ENCODE measurements at places on chromosomes 2 and 18. TPM values are rescaled to one million over a fixed set of nuclear protein-coding genes. Genes with fewer than 3 reads are reported as not detected.

Gene MBP
- polyA plus RNA-seq: 81.0 TPM

- peaks cover 9% of the 10 kb centered on the region for H3K36me3 ChIP-seq
- DNase-seq: no peak
- no peak overlapping the region for H3K4me3 ChIP-seq
- no peak overlapping the region for H3K27ac ChIP-seq
- no peaks in the 10 kb centered on the region for H3K27me3 ChIP-seq
- peaks cover 6% of the 10 kb centered on the region for H3K4me1 ChIP-seq
These were observed 92.4 kb upstream of the ZFP36L2 start for GRCh38 chr2:43318791-43319190.

Gene DNAH7
- not detected for polyA plus RNA-seq

DNA sequence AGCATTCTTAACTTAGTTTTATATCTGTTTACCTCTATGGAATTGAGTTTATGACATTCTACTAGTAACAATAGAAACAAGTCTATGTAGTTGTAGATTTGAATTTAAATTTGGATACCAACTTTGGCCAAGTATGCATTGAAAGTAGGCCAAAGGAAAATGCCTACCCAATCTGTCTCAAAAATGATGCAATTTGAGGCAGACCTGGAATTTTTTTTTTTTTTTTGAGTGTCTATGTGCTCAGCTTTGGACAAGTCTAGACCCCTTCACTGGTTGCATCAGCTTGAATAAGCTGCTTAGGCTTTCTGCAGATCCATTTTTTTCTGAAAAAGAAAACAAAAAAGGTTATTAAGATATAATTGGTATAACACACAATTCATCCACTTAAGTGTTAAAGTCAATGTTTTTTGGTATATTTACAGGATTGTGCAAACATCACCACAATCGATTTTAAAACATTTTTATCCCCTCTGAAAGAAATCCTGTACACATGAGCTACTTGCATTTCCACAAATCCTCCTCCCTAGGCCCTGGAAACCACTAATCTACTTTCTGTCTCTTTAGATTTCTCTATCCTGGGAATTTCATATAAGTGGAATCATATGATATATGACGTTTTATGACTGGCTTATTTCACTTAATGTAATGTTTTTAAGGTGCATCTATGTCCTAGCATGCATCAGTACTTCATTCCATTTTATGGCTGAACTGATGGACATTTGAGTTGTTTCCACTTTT is 185.1 kb upstream of the CCDC68 start:
- no peak overlapping the region for H3K27ac ChIP-seq
- no peaks in the 10 kb centered on the region for H3K36me3 ChIP-seq
- H3K27me3 ChIP-seq: no peaks in the 10 kb centered on the region
- H3K4me3 ChIP-seq: no peak overlapping the region
- no peaks in the 10 kb centered on the region for H3K4me1 ChIP-seq

- H3K4me1 ChIP-seq: no peaks in the 10 kb centered on the region
- H3K27me3 ChIP-seq: no peaks in the 10 kb centered on the region
- DNase-seq: no peak
- H3K4me3 ChIP-seq: no peak overlapping the region
These were observed 28.2 kb downstream of the BOK start for GRCh38 chr2:241586564-241587264.

GRCh38 chr18:47265197-47265596 is 13.7 kb upstream of the SKOR2 start:
- H3K36me3 ChIP-seq: no peaks in the 10 kb centered on the region
- H3K27me3 ChIP-seq: peaks cover 37% of the 10 kb centered on the region
- no peak for DNase-seq
- H3K4me3 ChIP-seq: no peak overlapping the region
- no peaks in the 10 kb centered on the region for H3K4me1 ChIP-seq
- H3K27ac ChIP-seq: no peak overlapping the region

GRCh38 chr18:69215161-69215560 is 185.5 kb upstream of the DOK6 start:
- DNase-seq: no peak
- no peak overlapping the region for H3K27ac ChIP-seq
- no peaks in the 10 kb centered on the region for H3K4me1 ChIP-seq
- no peak overlapping the region for H3K4me3 ChIP-seq
- no peaks in the 10 kb centered on the region for H3K27me3 ChIP-seq

DNA sequence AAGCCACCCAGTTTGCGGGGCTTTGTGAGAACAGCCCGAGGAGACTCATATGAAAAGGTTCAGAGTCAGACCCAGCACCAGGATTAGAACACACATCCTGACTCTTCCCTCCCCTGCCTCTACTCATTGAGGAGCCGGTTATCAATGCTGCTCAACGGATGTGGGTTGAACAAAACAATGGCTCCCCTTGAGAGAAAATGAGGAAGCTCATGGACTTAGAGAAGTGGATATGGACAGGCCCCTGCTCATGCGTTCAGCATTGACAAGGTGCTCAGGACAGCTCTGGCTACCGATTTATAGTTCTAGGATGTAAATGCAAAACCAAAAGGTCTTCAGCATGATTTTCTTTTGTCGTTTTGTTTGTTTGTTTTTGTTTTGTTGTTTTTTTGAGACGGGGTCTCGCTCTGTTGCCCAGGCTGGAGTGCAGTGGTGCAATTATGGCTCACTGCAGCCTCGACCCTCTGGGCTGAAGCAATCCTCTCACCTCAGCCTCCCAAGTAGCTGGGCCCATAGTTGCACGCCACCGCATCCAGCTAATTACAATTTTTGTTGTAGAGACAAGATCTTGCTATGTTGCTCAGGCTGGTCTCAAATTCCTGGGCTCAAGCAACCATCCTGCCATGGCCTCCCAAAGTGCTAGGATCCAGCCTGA is 32.0 kb upstream of the AGAP1 start:
- no peak overlapping the region for H3K4me3 ChIP-seq
- no peaks in the 10 kb centered on the region for H3K4me1 ChIP-seq
- H3K27ac ChIP-seq: no peak overlapping the region
- H3K27me3 ChIP-seq: no peaks in the 10 kb centered on the region
- no peaks in the 10 kb centered on the region for H3K36me3 ChIP-seq
- no peak for DNase-seq

Gene ANKRD39
- polyA plus RNA-seq: 9.7 TPM

GRCh38 chr2:217995731-217996231 is 7.0 kb downstream of the TNS1 start:
- DNase-seq: no peak
- no peak overlapping the region for H3K27ac ChIP-seq
- no peak overlapping the region for H3K4me3 ChIP-seq
- H3K27me3 ChIP-seq: no peaks in the 10 kb centered on the region

Gene MRPL30
- polyA plus RNA-seq: 6.3 TPM

DNA sequence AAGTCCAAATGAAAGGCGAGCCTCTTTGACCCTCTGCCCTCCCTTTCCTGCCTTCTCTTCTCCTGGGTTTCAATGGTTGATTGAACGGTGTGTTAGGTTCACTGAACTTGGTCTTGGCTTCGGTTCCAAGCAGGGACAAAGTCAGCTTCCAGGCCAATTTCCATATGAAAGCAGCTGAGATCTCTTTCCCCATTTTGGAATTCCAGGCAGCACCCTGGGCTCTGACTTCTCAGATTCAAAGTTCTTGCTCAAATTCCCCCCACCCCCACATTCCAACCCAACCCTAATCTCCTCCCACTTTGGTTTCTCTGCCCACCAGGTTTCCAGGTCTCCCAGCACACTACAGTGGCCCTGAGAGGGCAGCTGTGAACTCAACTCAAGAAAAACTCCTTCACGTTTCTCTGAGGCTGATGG is 231.0 kb downstream of the INSIG2 start:
- no peak overlapping the region for H3K4me3 ChIP-seq
- H3K36me3 ChIP-seq: no peaks in the 10 kb centered on the region
- DNase-seq: no peak
- peaks cover 5% of the 10 kb centered on the region for H3K27me3 ChIP-seq
- H3K27ac ChIP-seq: no peak overlapping the region
- H3K4me1 ChIP-seq: no peaks in the 10 kb centered on the region

Gene ELP2
- 52.5 TPM for polyA plus RNA-seq

GRCh38 chr18:49059028-49059834 is 108.5 kb upstream of the SMAD7 start:
- peaks cover 31% of the 10 kb centered on the region for H3K4me1 ChIP-seq
- no peaks in the 10 kb centered on the region for H3K36me3 ChIP-seq
- DNase-seq: no peak
- H3K4me3 ChIP-seq: no peak overlapping the region

DNA sequence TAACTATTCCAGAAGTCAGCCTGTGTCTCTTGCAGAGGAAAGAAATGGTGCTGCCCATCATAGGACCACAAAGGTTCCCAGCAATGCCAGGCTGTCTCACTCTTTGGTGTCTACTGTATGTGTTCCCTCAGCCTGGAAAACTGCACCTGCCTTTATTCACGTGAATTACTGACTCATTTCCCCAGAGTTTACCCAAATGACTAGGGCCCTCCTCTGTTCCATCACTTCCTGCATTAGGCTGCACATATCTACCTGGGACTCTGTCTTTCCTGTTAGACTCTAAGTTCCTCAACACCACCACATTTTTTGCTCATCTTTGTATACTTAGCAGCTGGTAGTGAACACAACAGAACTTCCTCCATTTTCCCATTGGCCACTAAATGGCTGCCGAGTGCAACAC is 188.3 kb downstream of the FHOD3 start:
- no peaks in the 10 kb centered on the region for H3K4me1 ChIP-seq
- no peak overlapping the region for H3K27ac ChIP-seq
- H3K4me3 ChIP-seq: no peak overlapping the region
- no peaks in the 10 kb centered on the region for H3K36me3 ChIP-seq
- DNase-seq: no peak
- no peaks in the 10 kb centered on the region for H3K27me3 ChIP-seq

DNA sequence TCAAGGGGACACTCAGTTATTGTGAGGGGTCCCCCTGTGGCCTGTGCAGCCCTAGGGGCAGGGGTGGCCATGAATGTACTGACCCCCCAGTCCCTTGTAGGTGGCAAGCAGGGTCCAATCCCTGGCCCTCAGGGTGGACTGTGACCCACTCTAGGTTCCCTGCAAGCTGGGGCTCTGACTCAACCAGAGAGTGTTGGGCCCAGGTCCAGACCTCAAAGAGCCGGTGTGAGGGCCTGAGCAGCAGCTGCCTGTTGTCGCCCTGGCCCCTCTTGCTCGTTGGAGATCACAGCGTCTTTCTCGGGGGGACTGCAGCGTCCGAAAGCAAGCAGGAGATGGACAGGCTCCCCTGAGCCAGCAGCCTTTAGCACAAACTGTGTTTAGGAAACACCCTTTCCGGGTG is 66.8 kb upstream of the ATG16L1 start:
- H3K27ac ChIP-seq: peak overlapping the region; percentile 63
- peaks cover 45% of the 10 kb centered on the region for H3K4me1 ChIP-seq
- no peak for DNase-seq
- no peak overlapping the region for H3K4me3 ChIP-seq

Gene EVX2
- polyA plus RNA-seq: not detected

- H3K27me3 ChIP-seq: no peaks in the 10 kb centered on the region
- H3K27ac ChIP-seq: no peak overlapping the region
- H3K4me3 ChIP-seq: no peak overlapping the region
- H3K4me1 ChIP-seq: peaks cover 16% of the 10 kb centered on the region
- DNase-seq: no peak
- H3K36me3 ChIP-seq: no peaks in the 10 kb centered on the region
These were observed 16.2 kb downstream of the IL18RAP start for GRCh38 chr2:102439065-102439695.

Gene ALPG
- polyA plus RNA-seq: not detected
